ENCODE measurements at places on chromosomes 16 and 17.

GRCh38 chr16:22198547-22199293, 7.4 kb upstream of the EEF2K start:
- no peak for DNase-seq

GRCh38 chr17:80564545-80564944, 19.9 kb downstream of the RPTOR start:
- no peak for DNase-seq

DNA sequence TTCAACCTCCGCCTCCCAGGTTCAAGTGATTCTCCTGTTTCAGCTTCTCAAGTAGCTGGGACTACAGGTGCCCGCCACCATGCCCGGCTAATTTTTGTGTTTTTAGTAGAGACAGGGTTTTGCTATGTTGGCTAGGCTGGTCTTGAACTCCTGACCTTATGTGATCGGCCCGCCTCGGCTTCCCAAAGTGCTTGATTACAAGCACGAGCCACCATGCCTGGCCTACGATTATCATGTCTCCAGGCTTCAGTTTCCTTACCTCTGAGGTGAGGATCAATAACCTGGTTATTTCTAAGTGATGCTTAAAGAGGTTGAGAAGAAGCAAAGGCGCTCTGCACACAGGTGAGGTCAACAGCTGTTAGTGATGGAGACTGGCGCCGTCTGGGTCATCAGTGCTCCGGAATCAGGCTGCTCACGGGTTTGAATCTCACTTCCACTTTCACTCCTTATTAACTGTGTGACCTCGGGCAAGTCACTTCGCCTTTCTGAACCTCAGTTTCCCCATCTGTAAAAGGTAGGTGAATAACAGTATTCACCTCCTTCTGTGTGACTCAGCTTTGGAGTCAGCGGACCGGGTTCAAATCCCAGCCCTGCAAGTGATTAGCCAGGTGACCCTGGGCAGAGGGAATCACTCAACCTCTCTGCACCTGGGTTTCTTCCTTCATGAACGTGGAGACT, 745 bp upstream of the ABCC1 start:
- DNase-seq: no peak

DNA sequence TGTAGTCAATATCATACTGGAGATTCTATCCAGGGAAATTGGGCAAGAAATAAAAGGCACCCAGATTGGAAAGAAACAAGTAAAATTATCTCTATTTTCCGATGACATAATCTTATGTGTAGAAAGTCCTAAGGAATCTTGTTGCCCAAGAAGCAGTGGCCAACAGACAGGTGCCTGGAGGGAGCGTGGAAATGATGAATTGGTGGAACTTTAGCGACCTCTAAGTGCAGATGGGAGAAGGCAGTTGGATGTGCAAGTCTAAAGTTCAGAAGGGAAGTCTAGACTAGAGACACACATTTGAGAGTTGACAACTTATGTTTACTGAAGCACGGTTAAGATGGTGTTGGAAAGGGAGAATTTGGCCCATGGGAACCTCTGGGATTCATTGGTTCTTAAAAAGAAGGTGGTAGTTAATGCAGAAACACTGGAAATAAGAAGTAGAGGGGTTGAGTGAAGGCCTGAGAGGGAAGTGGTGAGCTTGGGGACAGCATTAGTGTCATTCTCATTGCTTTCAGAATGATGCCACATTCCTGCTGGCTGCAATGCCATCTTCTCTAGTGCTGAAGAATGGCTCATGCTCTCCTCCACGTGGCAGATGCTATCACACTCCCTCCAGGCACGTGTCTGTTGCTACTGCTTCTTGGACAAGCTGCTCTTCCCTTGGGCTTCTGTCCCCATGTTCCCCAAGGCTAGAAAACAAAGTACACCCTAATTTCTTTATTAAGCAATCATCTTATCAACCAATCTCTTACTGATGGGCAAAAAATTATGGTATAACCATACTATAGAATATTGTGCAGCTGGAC, 24.0 kb downstream of the TAT start:
- DNase-seq: no peak

- no peak for DNase-seq
Measured at GRCh38 chr17:34781571-34782108, 179.6 kb downstream of the CCT6B start.

Measured in bone marrow (tissue), 2 donors.